ENCODE measurements at places on chromosomes 16 and 17.

GRCh38 chr17:39933912-39934311 lies 6.4 kb downstream of the LRRC3C start:
- DNase-seq = no peak

DNA sequence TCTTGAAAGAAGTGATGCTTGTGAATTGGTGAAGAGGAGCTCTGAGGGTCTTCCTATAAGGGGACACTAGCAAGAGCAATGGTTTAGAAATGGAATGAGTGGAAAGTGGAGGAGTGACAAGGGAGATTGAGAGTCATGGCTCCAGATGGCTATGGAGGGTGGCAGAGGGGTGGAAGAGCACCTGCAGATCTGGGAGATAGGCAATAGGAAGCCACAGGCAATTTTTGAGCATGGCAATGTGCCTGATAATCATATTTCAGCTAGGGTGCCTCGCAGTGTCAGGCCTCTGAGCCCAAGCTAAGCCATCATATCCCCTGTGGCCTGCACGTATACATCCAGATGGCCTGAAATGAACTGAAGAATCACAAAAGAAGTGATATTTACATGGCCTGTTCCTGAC lies 21.5 kb downstream of the RGS9 start:
- DNase-seq = no peak

- peak; percentile 80 for DNase-seq
These were observed 6.6 kb downstream of the PHB1 start for GRCh38 chr17:49407981-49408501.

DNA sequence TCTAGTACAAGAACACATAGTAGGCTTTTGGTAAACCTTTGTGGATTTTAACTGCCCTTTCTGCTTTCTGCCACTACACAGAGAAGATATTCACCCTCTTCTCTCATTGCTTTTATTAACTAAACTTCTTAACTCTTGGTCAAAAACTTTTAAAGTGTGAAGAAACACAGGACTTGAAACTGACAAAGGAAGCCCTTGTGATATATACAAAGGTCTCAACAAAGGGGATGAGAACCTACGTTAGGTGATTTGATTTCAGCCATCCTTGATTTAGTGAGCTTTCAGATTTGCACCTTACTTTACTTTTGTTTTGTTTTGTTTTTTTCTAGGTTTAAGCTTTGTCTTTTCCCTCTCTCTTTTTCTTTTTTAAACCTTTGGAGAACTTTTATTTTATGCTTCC lies 66.9 kb downstream of the TBX4 start:
- DNase-seq = no peak

- DNase-seq = no peak
These were observed 502.2 kb upstream of the CA10 start for GRCh38 chr17:52660692-52661091.

- DNase-seq = no peak
These were observed 37.0 kb downstream of the CUEDC1 start for GRCh38 chr17:57918017-57918895.
